ENCODE measurements at places on chromosomes 7 and 10.

DNA sequence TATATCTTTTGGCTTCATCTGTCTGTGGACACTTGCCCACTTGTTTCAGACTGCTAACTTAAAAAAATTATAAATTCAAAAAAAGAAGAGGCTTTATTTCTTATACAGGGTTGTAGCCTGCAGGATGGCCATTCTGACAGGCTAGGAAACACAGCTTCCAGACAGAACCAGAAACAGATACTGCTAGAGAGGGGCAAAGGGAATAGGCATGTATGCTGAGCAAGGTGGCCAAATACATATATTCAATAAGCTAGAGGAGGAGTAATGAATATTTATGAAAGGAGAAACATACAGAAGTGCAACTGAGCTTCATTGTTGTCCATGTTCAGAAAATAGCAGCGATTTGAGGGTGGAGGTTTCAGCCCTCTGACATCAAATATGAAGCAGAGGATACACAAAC is 22.0 kb upstream of the MAGI2 start:
- no peak for DNase-seq

- DNase-seq = no peak
Measured at GRCh38 chr10:56586461-56586891, 225.4 kb upstream of the ZWINT start.

- no peak for DNase-seq
Measured at GRCh38 chr10:113927440-113927839, 73.0 kb downstream of the NHLRC2 start.

DNA sequence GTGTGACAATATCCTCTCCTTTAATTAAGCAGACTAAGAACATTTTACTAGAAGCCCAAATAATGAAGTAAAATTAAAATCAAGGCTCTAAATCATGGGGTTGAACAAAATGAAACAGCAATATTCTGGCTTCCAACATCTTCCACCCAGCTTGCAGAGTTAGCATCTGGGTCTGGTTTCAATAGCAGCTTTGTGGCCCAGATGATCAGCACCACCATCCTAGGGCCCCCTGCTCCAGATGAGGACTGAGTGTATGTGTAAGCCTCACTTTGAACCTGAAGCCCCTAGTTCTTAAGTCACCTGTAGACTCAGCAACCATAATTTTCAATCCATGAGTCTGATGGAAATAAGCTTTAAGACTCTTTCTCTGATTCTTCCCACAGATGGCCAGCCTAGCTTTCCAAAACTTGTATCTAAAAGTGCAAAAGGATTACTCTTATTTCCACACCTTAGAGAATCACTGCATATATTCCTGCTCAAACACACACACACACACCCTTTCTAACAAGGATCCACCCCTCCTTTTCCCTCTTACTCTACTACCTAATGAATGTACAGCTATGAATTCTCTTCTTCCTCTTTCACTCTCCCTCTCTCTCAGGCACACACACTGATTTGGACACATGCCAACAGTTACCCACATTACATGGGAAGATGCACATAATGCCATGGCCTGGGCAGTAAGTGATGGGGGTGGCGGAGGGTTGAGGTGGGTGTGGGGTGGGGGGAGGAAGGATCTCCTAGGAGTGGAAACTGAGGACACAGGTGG is 3.5 kb downstream of the DENND11 start:
- no peak for DNase-seq

DNA sequence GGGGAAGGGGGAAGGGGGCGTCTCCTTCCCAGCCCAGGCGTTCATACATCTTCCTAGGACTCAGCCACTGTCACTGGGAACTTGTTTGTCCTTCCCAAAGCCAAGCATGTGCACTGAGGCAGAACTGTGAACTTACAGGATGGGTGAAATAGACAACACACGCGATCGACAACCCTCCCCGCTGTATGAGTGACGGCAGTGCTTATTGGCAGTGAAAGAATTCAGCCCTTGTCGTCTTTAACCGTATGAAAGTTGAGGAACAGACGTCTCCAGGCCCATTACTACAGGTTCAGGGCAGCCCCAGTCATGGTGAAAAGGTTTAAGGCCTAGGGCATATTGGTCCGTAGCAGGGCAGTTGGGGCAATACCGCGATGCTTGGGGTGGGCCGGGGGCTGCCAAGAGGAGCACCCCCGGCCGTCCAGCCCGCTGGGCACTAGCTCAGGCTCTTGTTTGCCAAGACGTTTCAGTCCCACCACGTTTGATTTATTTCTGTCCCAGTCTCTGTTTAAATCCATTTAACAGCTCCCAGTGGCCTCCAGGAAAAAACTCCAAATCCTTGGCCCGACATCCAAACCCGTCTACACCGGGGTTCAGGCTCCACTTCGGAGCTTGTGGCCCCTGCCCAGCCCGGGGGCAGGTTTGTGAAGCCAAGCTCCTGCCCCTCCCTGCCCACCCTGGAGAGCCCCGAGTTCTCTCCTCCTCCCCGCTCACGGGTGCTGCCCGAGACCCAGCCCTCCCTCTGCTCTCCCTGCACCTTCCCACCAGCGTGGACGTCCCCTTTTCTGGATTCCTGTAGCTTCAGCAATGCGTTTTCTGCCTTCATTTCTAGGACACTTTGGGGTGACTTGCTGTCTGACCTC is 159.8 kb downstream of the DNAJB6 start:
- no peak for DNase-seq

GRCh38 chr7:2725178-2726105 is 37.4 kb downstream of the AMZ1 start:
- DNase-seq = no peak

DNA sequence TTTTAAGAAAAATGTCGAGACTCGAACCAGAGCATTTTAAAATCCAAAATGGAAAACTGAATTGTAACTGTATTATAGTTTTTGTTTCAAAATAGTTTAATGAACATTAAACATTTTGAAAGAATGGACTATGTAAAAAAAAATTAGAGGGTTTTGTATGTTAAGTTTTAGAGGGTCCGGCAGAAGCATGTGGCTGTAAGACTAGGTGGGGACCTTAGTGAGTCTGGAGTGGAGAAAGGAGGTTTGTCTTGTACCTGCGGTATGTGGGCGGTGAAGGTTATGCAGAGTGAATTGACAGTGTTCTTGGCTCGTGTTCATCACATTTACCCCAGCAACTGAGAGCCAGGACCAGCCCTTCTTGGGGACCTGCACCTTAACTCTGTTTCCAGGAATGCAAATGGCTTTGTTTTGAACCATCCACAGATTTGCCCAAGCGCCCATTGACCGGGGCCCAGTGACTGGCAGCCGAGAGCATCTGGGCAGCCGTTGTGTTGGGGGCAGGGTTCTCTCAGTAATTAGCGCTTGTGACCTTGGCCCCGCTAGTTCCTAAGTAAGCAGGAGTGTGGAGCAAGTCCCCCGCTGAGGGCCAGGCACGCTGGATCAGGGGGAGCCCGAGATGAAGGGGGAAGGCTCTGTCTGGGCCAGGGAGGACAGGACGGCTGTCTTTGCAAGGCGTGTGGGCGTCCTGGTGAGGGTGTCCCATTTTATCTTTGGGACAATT is 1.4 kb upstream of the KLF6 start:
- no peak for DNase-seq

DNA sequence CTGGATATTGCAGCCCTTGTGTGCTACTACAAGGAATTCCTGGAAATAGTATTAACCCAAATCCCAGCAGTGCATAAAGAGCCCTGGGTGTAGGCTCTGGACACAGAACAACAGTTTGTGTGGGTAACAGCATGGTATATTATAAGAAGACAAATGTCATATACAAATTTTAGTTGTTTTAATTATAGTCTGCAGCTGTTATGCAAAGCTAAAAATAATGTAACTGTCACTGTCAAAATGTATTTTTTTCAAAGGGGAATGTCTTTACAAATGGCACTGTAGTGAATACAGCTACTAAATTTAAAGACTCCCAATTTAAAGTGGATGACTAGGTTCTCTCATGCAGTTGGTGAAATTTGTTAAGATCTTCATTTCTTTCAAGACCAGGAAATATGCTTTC is 339.0 kb downstream of the GPR37 start:
- DNase-seq = no peak

DNA sequence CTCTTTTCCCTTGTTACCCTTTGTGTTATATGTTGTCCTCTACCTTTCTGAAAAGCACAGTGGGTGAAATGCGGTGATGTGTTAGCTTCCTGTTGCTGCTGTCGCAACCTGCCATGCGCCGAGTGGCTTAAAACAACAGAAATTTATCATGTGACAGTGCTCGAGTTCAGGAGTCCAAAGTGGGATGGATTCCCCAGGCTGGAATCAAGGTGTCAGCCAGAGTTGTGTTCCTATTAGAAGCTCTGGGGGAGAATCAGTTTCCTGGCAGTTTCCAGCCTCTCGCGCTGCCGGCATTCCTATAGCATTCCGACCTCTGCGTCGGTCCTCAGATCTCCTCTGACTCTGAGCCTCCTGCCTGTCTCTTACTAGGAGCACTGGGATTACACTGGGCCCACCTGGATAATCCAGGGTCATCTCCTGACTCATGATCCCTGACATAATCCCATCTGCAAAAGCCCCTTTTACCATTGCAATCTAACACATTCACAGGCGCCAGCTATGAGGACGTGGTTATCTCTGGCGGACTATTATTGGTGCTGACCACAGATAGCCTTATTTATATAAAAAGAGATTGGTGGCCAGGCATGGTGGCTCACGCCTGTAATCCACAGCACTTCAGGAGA is 207.5 kb downstream of the CUX1 start:
- DNase-seq = no peak

- no peak for DNase-seq
Measured at GRCh38 chr7:4733936-4734528, 41.4 kb upstream of the AP5Z1 start.

- no peak for DNase-seq
Measured at GRCh38 chr7:148650232-148650858, 48.4 kb upstream of the CUL1 start.

DNA sequence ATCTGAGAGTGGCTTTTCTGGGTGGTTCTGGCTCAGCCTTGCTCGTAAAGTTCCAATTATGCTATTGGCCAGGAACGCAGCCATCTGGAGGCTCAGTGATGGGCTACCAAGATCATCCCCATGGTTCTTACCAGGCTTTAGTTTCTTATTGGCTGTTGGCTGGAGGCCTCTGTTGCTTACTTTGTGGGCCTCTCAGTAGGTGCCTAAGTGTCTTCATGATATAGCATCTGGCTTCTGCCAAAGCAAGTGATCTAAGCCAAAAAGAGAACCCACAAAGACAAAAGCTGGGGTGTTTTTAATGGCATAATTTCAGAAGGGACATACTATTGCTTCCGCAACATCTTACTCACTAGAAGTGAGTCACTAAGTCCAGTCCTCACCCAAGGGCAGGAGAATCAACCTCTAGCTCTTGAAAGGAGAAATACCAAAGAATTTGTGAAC is 132.0 kb upstream of the MDFIC start:
- no peak for DNase-seq

DNA sequence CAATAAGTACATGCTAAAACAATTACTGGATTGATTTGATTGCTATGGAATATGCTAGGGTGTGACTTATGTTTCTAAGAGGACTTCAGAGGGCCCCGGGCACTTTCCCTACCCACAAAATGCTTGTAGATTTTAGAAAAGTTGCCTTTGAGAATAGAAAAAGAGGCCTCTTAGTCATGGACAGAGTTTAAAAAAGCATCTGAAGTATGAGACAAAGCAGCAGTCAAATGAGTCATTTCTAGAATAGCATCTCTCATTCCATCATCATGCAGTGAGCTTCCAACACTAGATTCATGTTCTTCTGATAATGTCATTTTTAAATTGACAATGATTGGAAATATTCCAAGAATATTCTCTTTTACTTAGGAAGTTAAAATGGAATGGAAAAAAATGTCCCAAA is 675.1 kb upstream of the PCDH15 start:
- no peak for DNase-seq

DNA sequence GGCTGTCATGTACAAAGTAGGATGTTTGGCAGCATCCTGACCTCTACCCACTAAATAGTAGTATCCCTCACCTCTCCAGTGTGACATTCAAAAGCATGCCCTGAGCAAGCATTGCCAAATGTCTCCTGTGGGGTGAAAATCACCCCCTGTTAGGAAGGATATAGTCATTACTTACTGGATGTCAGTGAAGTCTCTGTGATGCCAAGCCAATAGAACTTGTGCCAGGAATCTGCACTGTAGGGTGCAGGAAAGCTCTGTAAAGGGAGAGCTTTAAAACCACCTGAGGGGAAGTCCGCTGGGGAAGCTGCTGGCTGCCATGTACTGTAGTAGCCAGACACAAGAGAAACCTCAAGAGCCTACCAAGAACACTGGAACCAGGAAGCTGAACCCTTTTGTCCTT is 170.7 kb upstream of the DKK1 start:
- no peak for DNase-seq

DNA sequence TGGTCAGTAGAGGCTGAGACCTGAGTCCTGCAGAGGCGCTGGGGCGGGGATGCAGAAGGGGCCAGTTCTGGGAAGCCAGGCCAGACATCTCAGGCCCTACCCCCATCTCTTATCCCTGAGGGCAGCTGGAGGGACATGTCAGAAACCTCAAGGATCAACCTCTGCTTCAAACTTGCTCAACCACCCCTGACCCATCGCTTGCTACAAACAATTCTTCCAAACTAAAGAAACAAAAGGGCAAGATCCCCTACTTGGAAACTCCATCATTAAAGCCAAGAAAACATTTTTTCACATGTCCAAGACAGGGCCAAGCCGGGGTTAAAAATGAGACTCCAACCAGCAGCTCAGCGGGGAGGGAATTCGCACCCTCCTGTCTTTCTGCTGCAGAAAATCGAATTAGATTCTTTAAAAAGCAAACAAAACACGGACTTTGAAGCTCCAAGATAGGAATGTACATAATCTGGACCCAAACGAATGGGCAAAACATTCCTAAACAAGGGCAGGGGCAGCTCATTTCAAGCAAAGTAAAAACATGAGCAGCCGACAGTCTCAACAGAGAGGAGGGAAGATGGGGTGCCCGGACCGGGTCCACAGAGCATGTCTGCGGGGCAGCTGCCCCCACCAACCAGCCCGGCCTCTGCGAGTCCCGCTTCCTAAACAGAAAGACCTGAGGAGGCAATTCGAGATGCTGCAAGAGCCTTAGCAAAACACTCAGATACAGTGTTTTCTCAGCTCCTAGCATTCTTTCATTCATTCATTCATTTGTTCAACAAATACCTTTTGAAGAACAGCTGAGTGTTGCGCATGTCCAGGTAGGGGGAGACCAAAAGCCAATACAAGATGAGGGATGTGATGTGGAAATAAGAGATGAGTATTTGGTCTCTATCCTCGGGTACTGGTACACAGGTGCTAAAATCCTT is 44.8 kb downstream of the CHST15 start:
- no peak for DNase-seq

GRCh38 chr10:62511238-62511637 is 137.1 kb downstream of the ZNF365 start:
- no peak for DNase-seq

DNA sequence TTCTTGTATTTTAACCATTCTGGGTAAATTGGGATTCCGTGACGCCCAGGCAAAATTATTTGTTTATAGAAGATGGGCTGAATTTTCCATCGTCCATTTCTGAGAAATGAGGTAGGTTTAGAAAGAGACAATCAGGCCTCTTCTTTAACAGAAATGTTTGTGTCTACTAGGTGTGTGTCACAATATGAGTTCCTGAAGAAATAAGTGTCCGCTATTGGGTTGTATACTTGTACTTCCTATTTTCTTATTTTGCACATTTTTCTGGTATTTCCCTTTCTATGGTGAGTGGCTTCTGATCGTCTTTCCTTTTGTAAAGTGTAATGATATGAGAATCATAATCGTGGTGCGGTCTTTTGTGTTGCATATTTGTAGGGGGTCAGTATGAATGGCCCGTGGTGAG is 83.9 kb downstream of the TCF7L2 start:
- DNase-seq = no peak

GRCh38 chr7:150753826-150754603 is 16.8 kb downstream of the GIMAP5 start:
- DNase-seq = no peak

GRCh38 chr10:69640196-69640980 is 10.3 kb downstream of the FAM241B start:
- no peak for DNase-seq

GRCh38 chr10:112002206-112002605 is 181.4 kb downstream of the GPAM start:
- DNase-seq = no peak
